ENCODE measurements at places on chromosomes 1 and 21.
A peak's percentile ranks its signal among the peaks of the same experiment; 100 is the strongest.

DNA sequence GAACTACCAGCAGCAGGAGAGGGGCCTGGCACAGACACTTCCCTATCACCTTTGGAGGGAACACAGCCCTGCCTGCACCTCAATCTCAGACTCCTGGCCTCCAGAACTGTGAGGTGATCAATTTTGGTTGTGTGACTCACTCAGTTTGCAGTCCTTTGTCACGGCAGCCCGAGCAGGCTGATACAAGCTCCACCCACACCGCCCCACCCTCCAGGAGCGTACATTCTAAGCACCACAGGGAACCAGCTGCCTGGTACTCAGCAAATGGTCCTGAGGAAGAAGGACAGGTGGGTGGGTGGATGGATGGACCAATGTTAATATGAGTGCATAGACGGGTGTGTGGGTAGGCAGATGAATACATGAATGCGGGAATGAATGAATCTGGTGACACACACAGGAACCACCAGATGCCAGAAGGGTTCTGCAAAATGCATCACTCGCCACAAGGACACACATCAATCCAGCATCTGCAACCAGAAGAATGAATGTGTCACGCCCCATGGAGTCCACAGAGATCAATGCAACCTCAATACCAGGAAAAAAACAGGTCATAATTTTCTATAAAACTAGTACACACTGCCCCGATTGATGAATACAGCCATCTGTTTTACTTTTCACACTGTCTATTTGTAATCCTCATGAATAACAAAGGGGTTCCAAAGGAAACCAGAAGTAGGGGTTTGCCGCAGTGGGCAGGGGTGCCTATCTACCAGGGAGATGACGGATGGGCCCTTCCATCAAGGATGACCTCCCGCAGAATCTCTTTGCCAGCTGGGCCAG lies 284.5 kb downstream of the NPHP4 start:
- DNase-seq: no peak

DNA sequence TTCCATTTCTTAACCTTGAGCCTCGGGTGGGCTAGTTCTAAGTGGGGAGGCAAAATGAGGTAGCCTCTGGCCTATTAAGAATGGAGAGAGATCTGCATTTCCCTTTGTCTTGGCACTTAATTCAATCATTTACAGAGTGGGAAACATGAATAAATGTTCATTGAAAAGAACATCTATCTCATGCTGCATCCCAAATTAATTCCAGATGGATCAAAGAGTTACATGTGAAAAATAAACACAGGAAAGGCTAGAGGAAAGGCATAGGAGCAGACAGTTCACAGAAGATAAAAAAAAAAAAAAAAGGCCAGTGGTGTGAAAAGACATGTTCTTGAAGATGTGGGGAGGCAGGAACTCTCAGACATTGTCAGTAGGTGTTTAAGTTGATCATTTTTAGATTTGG lies 35.7 kb upstream of the EPS8L3 start:
- DNase-seq: no peak

- DNase-seq: no peak
These were observed 29.5 kb downstream of the RGS1 start for GRCh38 chr1:192604979-192605620.

DNA sequence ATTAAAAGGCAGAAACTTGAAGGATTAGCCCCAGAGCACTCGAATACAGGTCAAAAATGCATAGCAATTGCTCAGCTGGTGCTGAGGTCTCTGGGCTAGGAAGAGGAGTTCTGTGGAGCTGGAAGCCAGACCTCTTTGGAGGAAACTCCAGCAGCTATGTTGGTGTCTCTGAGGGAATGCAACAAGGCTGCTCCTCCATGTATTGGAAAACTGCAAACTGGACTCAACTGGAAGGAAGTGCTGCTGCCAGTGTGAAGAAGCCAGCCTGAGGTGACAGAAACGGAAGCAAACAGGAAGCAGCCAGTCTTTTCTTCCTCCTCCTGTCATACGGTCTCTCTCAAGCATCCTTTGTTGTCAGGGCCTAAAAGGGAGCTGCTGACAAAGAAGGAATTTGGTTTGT lies 233.4 kb upstream of the FGGY start:
- no peak for DNase-seq

DNA sequence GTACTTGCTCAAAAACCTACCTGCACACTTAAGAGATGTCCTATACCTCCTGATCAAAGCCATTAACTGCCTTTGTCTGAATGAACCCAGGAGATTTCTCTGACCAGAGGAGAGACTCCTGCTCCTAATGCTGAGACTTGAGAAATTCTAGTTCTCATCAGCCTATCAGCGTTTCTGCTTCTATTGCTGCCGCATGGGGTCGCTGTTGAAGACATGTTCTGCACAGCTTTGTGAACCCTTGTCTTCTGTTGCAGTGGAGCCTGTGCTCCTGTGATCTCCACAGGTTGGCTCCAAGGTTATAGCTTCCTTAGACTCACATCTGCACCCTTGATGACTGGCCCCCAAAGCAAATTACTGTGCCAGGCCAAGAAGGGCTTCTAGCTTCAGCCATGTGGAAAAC lies 40.2 kb downstream of the EDN2 start:
- DNase-seq: no peak

DNA sequence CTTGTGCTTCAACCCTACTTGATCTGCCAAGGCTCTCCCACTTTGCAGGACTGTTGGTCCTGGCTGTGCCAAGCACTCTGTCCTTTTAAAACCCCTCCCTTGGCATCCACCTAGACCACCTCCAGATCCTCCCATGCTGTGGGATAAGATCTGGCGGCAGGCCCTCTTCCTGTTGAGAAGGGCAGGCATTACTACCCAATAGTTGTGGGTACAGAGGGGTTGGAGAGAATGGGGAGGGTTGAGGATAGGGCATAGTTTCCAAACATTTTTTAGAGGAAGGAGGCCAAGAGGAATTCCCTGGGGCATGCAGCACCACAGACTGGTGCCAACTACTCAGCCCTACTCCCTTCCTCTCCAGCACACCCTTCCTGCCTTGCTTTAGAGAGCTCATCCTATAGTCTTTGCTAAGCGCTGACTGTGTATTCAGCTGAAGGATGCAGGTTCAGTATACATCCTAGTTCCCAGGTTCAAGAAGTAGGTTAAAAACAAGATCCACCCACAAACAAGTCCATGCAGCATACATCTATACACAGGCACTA lies 70.7 kb downstream of the TRABD2B start:
- no peak for DNase-seq

DNA sequence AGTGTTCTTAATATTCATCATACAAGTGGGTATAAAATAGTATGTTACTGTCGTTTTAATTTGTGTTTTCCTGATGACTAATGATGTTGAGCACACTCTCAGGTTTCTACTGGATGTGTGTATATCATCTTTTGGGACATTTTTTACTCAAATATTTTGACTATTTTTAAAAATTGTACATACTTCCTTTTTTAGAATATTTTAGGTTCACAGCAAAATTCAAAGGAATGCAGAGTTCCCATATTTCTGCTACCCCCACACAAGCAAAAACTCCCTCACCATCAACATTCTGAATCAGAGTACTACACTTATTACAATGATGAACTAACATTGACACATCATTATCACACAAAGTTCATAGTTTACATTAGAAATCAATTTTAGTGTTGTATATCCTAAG lies 114.5 kb downstream of the DPYD start:
- no peak for DNase-seq

DNA sequence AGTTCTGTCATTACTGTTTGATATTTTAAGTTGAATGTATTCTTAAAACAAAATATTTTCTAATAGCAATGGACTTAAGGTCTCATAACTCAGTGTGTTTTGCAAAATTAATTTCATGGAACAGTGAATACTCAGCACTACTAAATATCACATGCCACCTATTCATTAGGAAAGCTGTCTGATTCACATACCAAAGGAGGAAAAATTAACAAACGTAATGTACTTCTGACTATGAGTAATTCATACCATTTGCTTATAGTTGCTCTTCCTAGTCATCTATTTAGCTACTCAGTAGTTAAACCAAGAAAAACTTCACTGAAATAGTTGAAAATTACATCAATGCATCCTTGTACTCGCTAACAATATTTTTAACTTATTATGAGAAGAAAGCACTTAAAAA lies 35.2 kb downstream of the TP53BP2 start:
- no peak for DNase-seq

DNA sequence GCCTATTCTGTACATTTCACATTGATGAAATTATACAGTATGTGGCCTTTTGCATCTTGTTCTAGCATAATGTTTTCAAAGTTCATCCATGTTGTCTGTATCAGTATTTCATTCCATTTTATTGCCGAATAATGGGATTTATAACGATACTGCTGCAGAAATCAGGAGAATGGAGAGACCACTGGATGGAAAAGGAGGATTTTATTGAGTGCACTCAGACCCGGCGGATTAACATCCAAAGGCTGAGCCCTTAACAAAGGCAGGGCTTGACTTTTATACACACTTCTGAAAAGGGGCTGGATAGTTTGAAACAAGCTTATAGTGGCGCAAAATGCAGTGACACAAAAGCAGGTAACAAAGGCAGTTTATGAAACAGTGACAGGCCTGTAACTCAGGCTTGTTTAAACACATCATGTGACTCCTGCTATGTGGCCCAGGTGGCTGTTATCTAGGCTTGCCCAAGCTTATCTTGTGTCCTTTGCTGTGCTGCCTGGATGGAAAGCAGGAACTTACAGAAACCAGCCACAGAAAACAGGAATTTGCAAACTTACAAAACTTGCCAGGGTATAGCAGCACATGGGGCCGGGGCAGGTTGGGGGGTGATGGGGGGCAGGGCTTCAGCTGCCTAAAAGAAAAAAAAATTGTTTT lies 32.8 kb upstream of the KCNJ15 start:
- DNase-seq: no peak

DNA sequence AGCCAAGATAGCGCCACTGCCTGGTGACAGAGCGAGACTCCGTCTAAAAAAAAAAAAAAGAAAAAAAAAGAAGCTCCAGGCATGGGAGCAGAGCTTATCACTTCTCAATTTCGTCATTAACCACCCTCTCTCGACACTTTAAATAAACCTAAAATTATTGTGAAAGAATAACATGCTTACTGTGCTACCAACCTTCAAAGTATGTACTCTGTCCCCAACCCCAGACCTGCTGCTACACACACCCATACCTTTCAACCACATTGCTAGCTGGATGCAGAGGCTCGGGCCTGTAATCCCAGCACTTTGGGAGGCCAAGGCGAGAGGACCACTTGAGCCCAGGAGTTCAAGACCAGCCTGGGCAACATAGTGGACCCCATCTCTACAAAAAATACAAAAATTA lies 38.7 kb downstream of the GNPAT start:
- no peak for DNase-seq

DNA sequence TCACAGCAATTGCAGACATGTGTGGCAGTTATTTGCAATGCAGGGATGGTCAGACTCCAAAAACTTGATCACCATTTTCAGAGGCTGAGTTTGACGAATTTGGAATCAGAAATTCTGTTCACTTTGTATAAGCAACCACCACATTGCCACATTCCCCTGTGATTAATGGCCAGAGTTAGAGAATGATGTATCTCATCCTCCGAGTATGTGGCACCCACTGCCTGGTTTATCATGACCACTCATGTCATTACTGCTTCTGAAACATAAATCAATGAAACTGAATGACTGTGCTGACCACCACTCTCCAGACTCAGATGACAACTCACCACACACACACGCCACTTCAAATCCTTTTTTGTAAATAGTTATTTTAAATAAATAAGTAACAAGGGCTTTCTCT lies 66.6 kb upstream of the CACHD1 start:
- DNase-seq: no peak

DNA sequence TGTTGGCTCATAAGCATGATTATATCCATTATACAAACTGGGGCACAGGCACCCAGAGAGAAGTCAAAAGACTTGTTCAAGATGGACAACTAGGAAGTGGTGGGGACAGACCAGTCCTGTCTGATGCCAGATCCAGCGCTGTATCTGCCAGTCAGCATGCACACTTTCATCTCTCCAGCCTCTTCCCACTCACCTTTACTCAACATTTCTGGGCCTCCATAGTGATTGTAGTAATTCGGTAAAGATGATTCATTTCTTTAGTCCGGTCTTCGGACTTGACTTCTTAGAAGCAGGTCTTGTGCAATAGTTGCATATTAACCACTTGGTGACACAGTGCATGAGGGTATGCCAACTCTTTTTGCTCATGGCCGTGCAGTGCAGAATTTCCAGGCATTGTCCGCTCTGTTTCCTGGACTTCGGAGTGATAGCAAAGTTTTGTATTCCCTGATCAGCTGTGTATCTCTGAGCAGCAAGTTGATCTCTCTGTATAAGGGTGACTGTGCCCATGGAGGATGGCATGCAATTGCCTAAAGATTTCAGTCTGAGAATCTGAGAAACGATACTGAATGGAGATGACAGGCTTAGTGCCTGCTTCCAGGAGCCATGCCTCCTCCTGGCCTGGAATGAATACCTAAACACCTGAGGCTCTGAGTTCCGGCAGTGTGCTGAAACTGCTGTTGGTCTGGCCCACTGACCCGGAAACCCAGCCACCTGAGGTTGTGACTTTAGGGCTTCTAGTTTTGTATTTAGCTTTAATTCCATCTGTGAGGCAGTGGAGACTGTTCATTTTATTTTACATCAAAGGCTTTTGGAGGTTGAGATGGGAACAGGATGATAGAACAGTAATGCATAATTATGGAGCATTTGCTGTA lies 39.0 kb downstream of the GALNT2 start:
- DNase-seq: no peak

DNA sequence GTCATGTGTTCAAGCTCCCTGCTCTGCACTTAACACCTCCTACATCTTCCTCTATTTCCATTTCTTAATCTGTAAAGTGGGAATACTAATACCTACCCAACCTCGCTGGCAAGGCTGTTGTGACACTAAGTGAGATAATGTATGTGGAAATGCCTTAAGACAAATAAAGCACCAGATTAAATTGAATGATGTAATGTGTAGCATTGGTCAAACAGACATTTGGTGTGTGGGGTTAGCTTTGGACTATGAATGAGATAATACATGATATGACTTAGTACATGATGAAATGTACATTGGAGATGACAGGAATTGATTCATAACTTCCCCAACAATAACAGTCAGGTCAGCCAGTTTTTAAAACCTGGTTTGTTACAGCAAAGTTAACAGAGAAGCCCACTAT lies 5.2 kb downstream of the AMPD1 start:
- no peak for DNase-seq

DNA sequence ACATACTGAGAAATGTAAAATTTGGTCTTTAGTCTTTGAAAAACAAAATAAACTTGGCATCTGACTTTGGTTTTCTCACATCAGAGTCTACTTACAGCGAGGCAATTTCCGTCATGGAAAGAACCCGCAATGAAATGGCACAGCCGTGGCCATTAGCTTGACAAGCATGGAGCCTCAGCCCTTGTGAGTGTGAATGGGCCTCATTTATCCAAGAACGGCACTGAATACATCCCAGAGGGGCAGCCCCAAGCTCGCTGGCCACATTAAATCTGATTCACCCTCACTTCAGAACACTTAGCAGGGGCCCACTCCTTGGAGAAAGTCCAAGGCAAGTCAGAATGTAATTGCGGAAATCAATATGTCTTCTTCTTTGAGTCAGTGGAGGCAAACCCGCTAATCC lies 64.8 kb downstream of the ERG start:
- no peak for DNase-seq

- DNase-seq: peak; percentile 80
These were observed at the start of gene CDC42SE1 for GRCh38 chr1:151059109-151060006. Gene CDC42SE1, minus strand, starts transcription at chr1:151059622. Its CDS starts 3,892 bp downstream, at chr1:151055730.

Measured in effector memory CD8-positive, alpha-beta T cell (primary cell).